ENCODE measurements at places on chromosomes 4 and X.

DNA sequence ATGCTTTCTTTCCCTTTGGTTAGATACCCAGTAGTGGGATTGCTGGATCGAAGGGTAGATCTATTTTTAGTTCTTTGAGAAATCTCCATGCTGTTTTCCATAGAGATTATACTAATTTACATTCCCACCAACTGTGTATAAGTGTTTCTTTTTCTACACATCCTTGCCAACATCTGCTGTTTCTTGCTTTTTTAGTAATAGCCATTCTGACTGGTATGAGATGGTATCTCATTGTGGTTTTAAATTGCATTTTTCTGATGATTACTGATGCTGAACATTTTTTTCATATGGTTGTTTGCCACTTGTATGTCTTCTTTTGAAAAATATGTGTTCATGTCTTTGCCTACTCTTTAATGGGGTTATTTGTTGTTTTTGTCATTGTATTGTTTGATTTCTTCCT lies 6.6 kb upstream of the AGA start:
- no peak for DNase-seq

DNA sequence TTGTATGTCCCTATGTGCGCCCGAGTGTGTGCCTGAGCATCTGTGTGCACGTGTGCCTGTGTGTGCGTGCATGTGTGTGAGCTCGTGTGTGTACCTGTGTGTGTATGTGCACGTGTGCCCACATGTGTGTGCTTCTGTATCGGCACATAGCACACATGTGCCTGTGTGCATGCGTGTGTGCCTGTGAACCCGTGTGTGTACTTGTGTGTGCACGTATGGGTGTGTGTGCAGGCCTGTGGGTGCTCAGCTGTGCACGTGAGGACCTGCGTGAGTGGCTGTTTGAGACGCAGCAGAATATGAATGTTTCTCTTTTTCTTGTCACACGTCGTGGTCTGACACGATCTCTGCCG lies 4.3 kb downstream of the AKAP17A start:
- no peak for DNase-seq

DNA sequence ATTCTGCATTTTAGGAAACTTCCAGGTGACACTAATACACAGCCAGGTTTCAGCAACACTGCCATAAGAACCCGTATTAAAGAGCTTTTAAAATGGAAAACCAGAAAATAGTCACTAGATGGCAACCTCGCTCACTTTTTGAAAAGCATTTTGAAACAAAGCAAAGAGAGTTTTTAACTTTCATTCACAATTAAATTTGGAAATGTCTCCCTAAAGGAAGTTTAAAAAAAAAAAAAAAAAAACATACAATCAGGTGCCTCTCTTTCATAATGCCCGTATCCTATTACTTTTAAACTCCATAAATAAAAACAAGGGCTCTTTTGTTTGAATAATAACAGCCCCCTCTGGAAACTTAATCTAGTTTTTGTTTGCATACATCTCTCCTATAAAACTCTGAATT lies 20.3 kb downstream of the MEPE start:
- DNase-seq, result no peak

DNA sequence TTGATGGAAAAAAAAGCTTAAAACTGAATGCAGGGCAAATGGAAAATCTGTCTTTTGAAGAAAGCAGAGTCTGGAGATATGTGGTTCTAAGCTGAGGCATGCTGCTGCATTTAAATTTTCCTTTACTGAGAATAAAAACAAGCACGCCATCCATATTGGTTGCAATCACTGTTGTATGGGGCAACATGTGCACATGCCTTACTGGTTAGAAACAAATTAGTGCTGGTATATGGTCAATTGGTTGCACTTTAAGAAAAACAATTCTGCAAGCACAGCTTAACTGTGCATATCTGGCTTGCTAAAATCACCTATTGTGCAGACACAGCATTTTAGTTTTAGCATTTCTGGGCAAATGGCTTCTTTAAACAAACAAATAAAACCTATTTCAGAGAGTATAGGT lies 239.1 kb downstream of the NDST4 start:
- no peak for DNase-seq

- DNase-seq, result no peak
Measured at GRCh38 chrX:3806630-3807029, 93.2 kb upstream of the PRKX start.

DNA sequence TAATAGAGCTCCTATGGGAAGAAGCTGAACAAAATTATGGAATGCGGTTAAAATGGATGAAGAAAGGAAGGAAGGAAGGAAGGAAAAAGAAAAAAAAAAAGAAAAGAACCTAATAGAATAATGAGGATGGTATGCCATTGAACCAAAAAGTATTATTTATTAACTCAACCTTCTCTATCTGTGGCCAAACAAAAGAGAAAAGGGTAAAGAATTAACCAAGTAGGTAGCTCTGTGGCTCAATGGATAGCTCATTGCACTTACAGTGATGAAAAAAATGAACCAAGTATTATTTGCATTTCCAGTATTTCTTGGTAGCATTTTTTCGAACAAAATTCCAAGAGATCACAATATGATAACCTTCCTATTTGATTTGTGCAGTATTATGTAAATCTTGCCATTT lies 56.9 kb upstream of the SLC39A8 start:
- no peak for DNase-seq

Data from activated naive CD4-positive, alpha-beta T cell treated with anti-CD3 and anti-CD28 coated beads, Interleukin-2, amount 50 U/mL, for 72 hours (primary cell).